Left ventricle myocardium inferior (tissue), 1 donor: ENCODE measurements at places on chromosomes 7 and 10.

DNA sequence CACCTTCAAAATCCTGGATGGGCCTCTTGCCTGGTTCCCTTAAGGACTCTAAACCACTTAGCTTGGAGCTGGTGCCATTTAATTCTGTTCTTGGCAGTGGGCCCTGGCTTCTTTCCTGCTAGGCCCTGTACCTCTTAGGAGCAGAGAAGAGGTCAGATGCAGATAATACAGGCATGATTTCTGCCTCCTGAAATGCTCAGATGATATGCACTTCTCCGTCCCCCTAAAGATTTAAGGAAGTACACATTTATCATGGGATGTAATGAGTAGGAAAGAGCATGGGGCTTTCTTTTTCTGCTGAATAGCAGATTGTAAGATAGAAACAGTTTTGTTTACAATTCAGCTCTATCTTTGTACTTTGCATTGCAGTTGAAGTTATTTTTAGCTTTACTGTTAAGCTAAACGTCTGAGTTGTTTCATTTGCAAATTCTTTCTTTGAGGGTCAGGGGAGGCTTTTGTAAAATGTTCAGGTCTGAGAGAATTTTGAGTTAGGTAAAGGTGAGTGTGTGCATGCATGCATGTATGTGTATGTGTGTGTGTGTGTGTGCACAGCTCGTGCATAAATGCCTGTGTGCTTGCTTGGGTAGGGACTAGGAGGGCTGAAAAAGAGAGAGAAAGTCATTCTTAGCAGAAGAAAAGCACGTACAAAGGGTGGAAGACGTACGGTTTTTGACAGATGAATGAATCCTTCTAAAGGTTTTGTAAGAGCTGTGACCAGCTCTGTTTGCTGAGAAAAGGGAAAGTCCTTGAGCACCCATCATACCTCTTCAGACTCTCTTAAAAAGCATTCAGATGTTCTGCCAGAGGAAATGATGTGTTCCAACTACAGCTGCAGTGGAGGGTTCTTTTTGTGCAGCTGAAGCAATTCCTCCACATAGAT, 364.2 kb downstream of the AUTS2 start:
- peak overlapping the region; percentile 63 for H3K27ac ChIP-seq
- no peaks in the 10 kb centered on the region for H3K27me3 ChIP-seq
- peaks cover 61% of the 10 kb centered on the region for H3K4me1 ChIP-seq
- no peaks in the 10 kb centered on the region for H3K36me3 ChIP-seq

GRCh38 chr10:105949721-105950120, 1214.8 kb downstream of the SORCS1 start:
- DNase-seq: no peak
- no peak overlapping the region for H3K4me3 ChIP-seq
- peaks cover 7% of the 10 kb centered on the region for H3K4me1 ChIP-seq
- no peaks in the 10 kb centered on the region for H3K36me3 ChIP-seq
- no peak overlapping the region for H3K27ac ChIP-seq

DNA sequence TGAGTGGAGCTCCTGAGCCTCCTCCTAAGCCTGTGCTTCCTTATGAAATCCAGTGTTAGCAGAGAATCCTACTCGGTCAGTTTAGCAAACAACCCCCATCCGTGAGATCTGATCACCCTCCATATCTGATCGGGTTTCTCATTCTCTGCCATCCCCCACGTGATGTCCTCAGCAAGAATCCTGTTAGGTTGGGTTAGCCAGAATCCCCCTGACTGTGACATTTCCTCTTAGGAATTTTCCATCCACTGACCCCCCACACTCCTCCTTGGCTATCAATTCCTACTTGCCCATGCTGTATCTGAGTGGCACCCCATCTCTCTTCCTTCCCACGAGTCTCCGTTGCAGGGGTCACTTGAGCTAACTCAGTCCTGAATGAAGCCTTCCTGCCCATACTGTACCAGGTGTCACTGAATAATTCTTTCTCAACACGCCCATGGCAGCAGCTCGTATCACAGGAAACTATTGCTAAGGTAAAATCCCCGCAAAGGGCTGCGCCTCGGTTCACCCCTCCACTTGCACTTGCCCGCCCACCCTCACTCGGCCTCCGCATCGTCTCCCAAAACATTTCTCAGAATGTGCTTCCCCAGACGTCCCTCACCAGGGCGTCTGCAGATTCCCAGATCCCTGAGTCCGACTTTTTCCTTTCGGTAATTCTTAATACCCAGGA, 44.1 kb downstream of the MYOF start:
- no peaks in the 10 kb centered on the region for H3K27me3 ChIP-seq
- H3K27ac ChIP-seq: peak overlapping the region; percentile 97
- H3K36me3 ChIP-seq: no peaks in the 10 kb centered on the region
- H3K4me1 ChIP-seq: peaks cover 73% of the 10 kb centered on the region
- H3K4me3 ChIP-seq: peak overlapping the region; percentile 51

DNA sequence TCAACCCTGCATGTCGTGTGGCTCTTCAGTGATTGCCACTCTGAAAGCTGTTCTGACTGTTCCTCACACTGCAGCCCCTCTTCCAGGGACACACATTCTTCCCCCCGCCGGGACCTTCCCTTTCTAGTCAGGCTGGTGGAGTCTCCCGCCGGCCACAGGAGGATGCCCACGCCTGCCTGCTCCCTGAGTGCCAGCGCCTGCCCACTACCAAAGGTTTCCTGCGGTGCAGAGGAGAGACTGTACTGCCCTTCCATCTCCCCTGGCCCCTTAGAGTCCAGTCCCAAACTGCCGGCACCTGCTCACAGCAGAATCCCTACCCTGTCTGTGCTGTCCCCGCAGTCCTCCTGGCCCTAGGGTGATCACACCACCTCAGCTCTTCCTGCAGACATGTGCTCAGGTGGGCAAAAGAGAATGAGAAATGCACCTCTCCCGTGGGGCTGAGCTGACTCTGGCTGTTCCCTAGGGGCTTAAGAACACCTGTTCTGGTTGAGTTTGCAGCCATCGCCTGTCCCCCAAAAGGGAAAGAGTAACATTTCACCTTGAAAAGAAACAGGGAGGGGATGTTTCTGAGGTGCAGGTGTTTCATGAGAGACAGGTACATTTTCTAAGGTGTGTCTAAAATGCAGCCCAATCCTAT, 1.4 kb downstream of the PODXL start:
- peak overlapping the region; percentile 95 for H3K27ac ChIP-seq
- peaks cover 83% of the 10 kb centered on the region for H3K4me1 ChIP-seq
- H3K27me3 ChIP-seq: no peaks in the 10 kb centered on the region

GRCh38 chr10:103470761-103471653, 8.0 kb downstream of the CALHM3 start:
- H3K36me3 ChIP-seq: no peaks in the 10 kb centered on the region
- peaks cover 7% of the 10 kb centered on the region for H3K27me3 ChIP-seq
- H3K27ac ChIP-seq: no peak overlapping the region
- no peak overlapping the region for H3K4me3 ChIP-seq
- H3K4me1 ChIP-seq: no peaks in the 10 kb centered on the region
- no peak for DNase-seq

- no peaks in the 10 kb centered on the region for H3K36me3 ChIP-seq
- H3K4me3 ChIP-seq: no peak overlapping the region
- H3K27me3 ChIP-seq: no peaks in the 10 kb centered on the region
- DNase-seq: no peak
- no peak overlapping the region for H3K27ac ChIP-seq
These were observed 455.7 kb upstream of the GALNT17 start for GRCh38 chr7:70676243-70676642.

GRCh38 chr10:86359111-86359510, 7.5 kb downstream of the GRID1 start:
- H3K27ac ChIP-seq: no peak overlapping the region
- H3K27me3 ChIP-seq: peaks cover 20% of the 10 kb centered on the region
- DNase-seq: no peak
- H3K4me1 ChIP-seq: peaks cover 60% of the 10 kb centered on the region

DNA sequence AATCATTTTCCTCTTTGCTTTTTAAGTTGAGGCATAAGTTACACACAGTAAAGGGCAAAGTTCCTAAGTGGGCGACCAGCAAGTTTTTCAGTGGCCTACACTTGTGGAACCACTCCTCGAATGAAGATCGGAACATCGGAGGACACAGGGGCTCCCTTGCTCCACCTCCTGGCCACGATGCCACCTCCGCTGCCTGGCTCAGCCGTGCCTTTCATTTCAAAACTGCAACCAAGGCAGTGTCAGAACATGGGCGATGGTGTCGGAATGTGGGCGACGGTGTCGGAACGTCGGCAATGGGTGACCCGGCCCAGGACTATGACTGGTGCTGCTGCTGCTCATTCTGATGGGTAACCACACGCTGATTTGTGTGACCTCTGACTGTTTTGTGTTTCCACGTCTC, 9.6 kb upstream of the VIPR2 start:
- H3K27me3 ChIP-seq: peaks cover 12% of the 10 kb centered on the region
- no peaks in the 10 kb centered on the region for H3K36me3 ChIP-seq
- H3K27ac ChIP-seq: no peak overlapping the region

DNA sequence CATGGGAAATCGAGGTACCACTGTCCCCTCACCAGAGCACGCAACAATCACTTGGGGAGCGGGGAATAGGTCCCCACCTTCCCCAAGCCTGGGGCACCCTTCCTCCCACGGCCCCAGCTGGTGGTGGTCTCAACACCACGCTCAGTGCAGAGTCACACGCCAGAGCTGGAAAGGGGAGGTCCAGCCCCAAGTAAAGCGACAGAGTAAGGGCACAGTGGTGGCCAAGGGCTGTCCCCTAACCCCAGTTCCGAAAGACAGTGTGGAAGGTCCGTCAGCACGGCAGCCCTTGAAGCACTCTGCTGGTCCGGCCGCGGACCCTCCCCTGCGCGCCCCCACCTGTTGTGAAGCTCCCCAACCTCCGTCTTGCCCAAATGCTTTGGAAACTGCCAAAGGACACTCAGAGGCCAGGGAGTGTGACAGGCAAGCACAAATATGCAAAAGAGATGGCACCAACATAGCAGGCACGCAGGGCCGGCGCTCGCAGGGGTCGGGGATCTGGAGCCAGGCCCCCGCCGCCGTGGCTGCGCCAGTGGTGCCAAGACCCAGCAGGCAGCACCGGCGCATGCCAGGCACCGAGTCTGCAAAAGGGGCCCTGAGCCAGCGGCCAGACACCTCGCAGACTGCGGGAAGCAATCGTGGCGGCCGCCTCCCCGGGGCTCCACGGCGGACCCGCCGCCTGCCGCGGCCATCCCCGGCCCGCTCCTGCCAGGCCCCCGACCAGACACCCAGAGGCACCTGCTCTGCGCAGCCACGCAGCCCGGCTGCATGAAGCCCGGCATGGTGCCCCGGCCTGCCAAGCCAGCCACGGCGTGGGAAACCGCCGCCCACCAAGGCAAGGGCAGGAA, 51.6 kb upstream of the SRRM3 start:
- H3K4me1 ChIP-seq: peaks cover 3% of the 10 kb centered on the region
- no peaks in the 10 kb centered on the region for H3K36me3 ChIP-seq
- H3K4me3 ChIP-seq: peak overlapping the region; percentile 32

DNA sequence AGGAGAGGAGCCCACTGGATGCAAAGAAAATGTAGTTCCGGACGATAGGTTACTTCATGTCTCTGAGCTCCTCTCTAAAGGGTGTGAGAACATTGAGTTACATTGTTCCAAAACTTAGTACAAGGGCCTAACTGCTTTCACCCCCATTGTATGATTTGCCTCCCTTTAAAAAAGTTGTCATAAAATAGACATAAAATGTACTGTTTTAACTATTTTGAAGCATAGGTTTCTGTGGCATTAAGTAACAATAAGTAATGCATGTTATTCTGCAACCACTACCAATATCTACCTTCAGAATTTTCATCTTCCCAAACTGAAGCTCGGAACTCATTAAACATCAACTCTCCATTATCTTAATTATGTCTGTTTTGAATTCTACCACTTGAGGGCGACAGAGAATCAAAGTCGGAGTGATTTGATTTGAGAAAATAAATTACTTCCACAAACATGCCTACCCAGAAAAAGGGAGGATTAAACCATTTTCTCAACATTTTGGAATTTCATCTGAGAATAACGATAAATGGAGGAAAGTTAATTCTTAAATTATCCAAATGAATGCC, 2.7 kb downstream of the IGFBP1 start:
- H3K4me1 ChIP-seq: peaks cover 10% of the 10 kb centered on the region
- no peaks in the 10 kb centered on the region for H3K36me3 ChIP-seq
- no peak for DNase-seq
- no peak overlapping the region for H3K4me3 ChIP-seq
- no peak overlapping the region for H3K27ac ChIP-seq
- H3K27me3 ChIP-seq: peaks cover 77% of the 10 kb centered on the region

DNA sequence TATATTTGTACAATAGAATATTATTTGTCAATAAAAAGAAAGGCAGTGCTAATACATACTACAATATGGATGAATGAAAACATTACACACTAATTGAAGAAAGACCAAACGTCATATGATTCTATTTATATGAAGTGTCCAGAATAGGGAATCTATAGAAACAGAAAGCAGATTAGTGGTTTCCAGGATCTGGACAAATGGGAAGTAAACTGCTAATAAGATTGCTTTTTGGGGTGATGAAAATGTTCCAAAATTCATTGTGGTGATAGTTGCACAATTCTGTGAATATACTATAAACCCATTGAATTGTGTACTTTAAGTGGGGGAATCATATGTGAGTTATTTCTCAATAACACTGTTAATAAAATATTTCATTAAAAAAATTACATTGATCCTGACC, 78.2 kb upstream of the IFRD1 start:
- H3K4me1 ChIP-seq: no peaks in the 10 kb centered on the region
- H3K27ac ChIP-seq: no peak overlapping the region
- H3K27me3 ChIP-seq: no peaks in the 10 kb centered on the region
- no peak for DNase-seq
- no peaks in the 10 kb centered on the region for H3K36me3 ChIP-seq

DNA sequence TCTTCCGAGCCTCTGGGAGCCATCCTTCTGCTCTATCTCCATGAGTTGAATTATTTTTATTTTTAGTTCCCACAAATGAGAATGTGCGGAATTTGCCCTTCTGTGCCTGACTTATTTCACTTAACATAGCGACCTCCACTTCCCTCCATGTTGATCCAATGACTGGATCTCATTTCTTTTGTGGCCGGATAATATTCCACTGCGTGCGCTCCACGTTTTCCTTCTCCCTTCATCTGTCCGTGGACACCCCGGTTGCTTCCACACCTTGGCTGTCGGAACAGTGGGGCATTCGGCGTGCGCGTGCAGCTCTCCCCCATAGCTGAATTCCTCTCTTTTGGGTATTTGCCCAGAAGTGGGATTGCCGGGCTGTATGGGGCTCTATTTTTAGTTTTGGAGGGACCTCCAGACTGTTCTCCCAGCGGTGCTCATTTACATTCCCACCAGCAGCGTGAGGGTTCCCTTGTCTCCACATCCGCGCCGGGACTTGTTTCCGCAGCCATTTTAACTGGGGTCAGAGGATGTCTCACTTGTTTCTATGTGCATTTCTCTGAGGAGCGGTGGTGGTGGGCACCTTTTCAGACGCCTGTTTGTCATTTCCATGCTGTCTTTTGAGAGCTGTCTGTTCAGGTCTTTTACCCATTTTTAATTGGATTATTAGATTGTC, 51.0 kb upstream of the SUN1 start:
- peaks cover 60% of the 10 kb centered on the region for H3K36me3 ChIP-seq
- peak overlapping the region; percentile 85 for H3K27ac ChIP-seq
- H3K4me3 ChIP-seq: no peak overlapping the region

- DNase-seq: no peak
- no peak overlapping the region for H3K27ac ChIP-seq
- H3K4me3 ChIP-seq: no peak overlapping the region
- H3K36me3 ChIP-seq: no peaks in the 10 kb centered on the region
These were observed 185.5 kb downstream of the SEMA3A start for GRCh38 chr7:84009051-84009450.
